Femur (tissue), 1 donor: ENCODE measurements at places on chromosomes 4 and X.

DNA sequence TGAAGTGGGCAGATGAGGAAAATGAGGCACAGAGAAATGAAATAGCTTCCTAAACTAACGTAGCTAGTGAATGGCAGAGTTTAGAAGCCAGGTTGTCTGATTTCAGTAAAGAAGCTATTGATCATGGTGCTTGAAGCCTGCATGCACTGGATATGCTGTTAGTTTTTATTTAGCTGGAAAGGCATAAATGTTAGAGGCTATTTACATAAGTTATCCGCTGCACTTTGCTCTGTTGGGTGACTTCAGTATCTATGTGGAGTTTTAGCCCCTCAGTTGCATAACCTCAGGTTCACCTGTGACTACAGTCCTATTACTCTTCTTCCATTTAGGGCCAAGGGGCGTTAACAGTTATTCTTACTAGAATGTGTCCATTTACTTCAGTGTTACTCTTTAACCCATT lies 522.4 kb upstream of the RPS6KA3 start:
- DNase-seq: no peak

DNA sequence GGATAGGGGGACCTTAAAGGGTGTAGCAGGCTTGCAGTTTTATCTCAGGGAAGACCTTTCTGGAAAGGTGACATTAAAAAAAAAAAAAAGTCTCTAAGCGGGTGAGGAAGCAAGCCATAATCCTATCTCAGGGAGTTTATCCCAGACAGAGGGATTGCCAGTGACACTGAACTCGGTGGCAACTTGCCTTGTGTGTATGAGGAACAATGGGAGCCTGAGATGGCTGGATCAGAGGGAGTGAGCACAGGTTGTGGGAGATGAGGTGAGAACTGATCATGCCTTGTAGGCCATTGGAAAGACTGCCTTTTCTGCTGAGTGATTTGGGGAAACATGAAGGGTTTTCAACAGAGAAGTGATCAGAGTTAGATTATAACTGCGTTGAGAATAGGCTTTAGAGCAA lies 31.1 kb downstream of the DTHD1 start:
- DNase-seq: no peak

- no peak for DNase-seq
Observed at GRCh38 chr4:11495291-11495690, 66.6 kb upstream of the HS3ST1 start.

GRCh38 chr4:177505171-177505615 lies 63.0 kb upstream of the AGA start:
- no peak for DNase-seq

GRCh38 chrX:150573702-150574101 lies 5.3 kb downstream of the MTM1 start:
- no peak for DNase-seq

- DNase-seq: no peak
Observed at GRCh38 chrX:106608016-106608415, 3.8 kb upstream of the RADX start.

- no peak for DNase-seq
Observed at GRCh38 chr4:88091378-88091777, 67.1 kb downstream of the ABCG2 start.

GRCh38 chr4:110878413-110878812 lies 255.5 kb upstream of the PITX2 start:
- no peak for DNase-seq

GRCh38 chr4:147076179-147076578 lies 130.5 kb upstream of the TTC29 start:
- DNase-seq: no peak

- DNase-seq: no peak
Observed at GRCh38 chrX:74295101-74295500, 8.9 kb upstream of the ZCCHC13 start.

DNA sequence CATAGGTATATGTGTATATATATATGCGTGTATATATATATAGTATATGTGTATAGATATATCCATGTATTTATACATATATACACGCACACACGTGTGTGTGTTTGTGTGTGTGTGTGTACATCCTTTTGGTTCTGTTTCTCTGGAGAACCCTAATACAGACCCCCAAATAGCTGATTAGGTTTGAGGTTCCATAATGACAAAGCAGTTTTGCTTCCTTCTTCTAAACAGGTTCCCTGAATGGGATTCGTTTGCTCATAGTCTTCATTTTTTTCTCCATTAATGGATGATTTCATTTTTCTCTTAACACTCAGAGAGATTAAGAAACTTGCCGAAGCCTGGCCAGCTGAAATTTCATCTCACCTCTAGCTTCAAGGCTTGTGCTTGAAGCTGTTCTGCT lies 234.0 kb upstream of the BCOR start:
- no peak for DNase-seq

GRCh38 chrX:38318606-38319005 lies 8.7 kb downstream of the RPGR start:
- DNase-seq: no peak

DNA sequence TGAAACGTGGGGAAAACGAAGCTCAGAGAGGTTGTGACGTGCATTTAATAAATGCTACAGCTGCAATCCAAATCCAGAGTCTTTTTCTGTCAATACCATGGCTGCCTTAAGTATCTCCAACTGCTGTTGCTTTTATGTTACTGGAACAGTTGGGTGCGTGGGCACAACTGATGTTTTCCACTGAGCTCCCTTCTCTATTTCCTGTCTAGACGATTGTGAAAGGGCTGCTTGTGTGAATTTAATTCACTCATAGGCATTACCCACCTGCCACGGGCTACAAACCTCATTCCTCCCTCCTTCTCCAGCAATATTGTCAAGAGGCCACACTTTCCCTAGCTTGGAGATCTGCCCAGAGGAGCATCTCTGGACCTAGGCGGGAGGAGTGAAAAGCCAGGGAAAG lies 526.0 kb downstream of the MID1IP1 start:
- DNase-seq: no peak

- DNase-seq: no peak
Observed at GRCh38 chrX:136961594-136962135, 72.1 kb downstream of the GPR101 start.

DNA sequence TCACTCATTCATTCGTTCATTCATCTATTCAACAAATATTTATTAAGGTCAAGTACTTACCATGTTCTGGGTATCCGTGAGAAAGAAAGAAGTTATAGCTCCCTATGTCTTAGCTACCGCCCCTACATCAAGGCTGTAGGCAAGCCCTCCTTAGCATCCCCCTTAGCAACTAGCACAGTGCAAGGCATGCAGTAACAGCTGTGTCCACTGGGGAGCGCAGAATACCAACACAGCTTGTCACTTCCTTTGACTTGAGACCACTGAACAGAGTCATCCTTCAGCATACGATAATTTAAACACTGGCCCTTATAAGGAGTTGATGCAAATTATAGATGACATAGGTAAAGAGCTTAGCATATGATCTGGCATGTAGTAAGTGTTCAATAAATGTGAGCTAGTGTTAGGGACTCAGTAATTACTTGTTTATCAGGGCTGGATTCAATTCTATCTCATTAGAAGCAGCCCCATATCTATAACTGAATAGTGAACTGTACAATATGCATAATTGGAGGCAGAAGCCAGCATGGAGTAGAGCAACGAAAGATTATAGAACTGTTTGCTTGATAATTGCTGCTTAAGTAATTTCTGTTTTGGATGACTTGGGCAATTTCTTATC lies 8.7 kb downstream of the KIAA1210 start:
- DNase-seq: peak; percentile 65

GRCh38 chrX:40573763-40574162 lies 7.0 kb upstream of the ATP6AP2 start:
- DNase-seq: no peak

GRCh38 chr4:3442959-3443749 lies 1.4 kb downstream of the HGFAC start:
- DNase-seq: peak; percentile 62

- DNase-seq: no peak
Observed at GRCh38 chr4:24913119-24913485, 260 bp upstream of the CCDC149 start.

DNA sequence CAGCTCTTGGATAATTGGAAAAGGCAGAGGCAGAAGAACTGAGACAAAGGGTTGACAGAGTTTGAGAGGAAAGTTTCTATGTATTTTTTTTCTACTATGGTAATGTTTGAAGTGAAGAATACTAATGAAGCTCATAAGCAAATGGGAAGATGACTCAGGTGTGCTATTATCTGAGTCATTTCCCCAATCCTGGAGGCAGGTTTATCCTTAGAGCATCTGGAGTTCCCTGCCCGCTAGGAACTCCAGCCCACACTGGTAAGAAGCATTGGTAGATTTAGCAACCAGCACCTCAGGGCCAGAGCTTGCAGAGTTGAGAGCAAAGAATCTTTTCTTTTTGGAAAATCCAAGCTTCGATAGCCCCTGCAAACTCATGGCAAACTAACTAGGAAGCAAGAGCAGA lies 55.2 kb downstream of the DOCK11 start:
- no peak for DNase-seq

GRCh38 chr4:37892641-37893040 lies 1.8 kb downstream of the TBC1D1 start:
- DNase-seq: peak; percentile 31

DNA sequence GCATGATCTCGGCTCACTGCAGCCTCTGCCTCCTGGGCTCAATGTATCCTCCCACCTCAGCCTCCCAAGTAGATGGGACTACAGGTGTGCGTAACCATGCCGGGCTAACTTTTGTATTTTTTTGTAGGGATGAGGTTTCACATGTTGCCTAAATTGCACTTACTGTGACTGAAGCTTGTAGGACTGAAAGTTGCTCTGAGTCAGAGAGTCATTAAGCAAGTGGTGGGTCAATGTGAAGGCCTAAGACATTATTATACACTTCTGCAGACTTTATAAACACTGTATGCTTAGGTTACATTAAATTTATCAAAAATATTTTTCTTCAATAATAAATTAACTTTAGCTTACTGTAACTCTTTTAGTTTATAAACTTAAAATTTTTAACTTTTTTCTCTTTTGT lies 170.2 kb downstream of the FAT4 start:
- no peak for DNase-seq

DNA sequence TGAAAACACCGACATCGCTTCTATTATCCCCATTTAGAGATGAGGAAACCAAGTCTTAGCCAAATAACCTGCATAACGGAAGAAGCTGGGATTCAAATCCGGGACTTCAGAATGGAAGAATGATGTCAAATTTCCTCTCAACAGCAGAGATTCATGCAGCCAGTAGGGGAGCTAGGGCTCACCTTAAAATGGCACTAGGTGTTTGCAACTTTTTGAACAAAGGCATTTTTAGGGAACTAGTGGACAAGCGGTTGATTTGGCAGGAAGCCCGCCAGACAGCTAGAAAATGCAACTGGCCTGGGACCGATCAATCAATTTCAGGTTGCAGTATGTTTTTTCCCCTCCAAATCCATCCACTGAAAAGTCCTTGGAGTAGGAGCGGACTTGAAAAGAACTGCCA lies 224.2 kb downstream of the PTTG2 start:
- DNase-seq: no peak

- DNase-seq: no peak
Observed at GRCh38 chrX:18701621-18702361, 5.7 kb upstream of the PPEF1 start.

- DNase-seq: no peak
Observed at GRCh38 chr4:184792950-184793555, 32.7 kb downstream of the ACSL1 start.

DNA sequence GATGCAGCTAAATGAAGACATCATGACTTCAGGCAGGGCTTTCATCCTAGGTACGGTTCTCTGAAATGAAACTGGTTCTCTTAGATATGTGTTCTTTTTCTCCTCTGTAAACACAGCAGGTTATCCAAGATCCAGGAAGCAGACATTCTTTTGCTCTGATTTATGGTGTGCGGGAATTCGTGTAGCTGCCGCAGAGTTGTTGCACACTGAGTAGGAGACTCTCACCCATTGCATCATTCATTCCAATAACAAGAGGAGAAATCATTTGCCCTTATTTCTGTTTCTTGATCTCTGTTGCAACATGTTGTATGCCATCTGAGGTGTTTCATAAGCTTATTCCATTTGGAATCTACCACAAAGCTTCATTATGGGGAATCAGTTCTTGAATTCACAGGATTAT lies 133.6 kb upstream of the VCX2 start:
- DNase-seq: no peak

- no peak for DNase-seq
Observed at GRCh38 chr4:86034616-86035015, 325.2 kb downstream of the MAPK10 start.

- DNase-seq: no peak
Observed at GRCh38 chrX:119726900-119727555, 31.4 kb upstream of the SOWAHD start.
